HS-5 (cell line): ENCODE measurements at places on chromosomes 6 and 20.
A peak's percentile ranks its signal among the peaks of the same experiment; 100 is the strongest.

- no peak for DNase-seq
These were observed 292.7 kb downstream of the ZFAND3 start for GRCh38 chr6:38112181-38112580.

DNA sequence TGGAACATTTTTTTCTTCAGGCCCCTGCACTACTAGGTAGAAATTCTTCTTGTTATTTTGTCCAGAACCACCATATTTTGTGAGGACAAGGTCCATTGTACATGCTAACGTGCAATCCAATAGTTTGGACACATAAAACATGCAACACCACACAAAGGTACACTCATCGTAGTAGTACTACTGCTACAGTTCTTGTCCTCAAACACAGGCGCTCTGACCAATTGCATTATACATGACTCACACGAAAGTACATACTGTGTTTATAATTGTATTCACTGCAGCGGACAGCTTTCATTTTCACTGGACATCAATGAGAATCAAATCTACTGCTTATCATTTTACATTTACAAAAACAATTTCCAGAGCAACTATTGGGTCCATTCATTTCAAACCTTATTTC is 15.3 kb upstream of the SMLR1 start:
- no peak for DNase-seq

- DNase-seq, result no peak
These were observed 6.1 kb downstream of the UQCC2 start for GRCh38 chr6:33705268-33705885.

- no peak for DNase-seq
These were observed 14.1 kb upstream of the TCFL5 start for GRCh38 chr20:62875419-62876361.

DNA sequence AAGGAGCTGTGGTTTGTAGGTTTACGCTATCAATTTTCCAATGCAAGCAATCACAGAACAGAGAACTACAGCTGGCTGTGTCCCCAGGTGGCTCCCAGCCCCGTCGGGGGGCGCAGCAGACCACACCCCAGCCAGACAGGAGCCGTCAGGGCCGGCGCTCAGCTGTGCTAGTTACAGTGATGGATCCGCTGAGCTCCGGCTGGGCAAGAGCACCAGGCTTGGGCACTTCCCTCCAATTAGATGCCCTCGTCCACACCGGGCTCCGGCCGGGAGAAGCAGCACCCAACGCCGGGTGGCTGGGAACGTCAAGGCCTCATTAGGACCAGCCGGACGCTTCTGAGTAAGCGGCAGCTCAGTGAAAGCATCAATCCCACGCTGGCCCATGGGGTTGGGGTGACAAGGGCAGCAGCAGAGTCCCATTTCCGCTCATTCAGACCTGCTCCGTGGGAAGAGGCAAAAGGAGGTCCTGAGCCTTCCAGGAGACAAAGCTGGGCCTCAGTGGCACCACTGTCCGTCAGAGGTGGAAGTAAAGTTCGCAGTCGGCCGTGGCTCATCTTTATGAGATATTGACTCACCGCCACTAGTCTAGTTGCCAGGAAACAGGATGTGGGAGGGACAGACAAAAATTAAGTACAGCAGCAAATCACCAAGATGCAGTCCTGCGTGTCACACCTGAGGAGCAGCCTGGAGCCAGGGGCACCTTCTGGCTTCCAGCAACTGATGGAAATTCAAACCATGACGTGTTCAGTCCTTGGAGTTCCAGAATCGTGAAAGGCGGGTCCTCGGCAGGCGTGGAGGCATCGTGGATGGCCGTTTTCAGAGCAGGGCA is 164.1 kb downstream of the TAF4 start:
- no peak for DNase-seq

DNA sequence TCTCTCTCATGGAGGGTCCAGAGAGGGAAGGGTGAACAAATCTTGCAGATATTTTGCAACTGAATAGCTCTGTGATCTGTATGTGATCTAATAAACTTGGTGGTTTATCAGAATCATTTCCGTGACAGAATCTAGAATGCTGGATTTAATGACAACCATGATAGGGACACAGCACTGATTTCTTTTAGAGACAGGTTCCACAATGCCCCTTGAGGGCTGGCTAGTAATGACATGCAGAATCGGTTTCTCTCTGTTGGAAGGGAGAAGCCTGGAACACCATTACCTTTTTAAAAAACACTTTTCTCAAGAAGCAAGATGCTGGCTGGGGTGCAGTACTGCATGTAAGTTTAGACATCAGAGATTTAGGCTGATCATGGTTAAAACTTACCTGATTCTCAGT is 313.4 kb downstream of the CDH26 start:
- no peak for DNase-seq

- no peak for DNase-seq
These were observed 12.5 kb downstream of the FAM184A start for GRCh38 chr6:119065955-119066354.

- DNase-seq, result no peak
These were observed 11.0 kb downstream of the SMPDL3A start for GRCh38 chr6:122799916-122800686.

DNA sequence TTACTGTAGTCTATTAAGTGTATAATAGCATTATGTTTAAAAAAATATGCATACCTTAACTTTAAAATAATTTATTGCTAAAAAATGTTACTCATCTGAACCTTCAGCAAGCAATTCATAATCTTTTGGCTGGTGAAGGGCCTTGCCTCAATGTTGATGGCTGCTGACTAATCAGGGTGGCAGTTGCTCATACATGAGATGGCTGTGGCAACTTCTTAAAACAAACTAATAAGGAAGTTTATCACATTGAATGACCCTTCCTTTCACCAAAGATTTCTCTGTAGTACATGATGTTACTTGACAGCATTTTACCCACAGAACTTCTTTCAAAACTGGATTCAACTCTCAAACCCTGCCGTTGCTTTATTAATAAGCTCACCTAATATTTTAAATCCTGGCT is 84.0 kb downstream of the TASP1 start:
- peak; percentile 16 for DNase-seq

- DNase-seq, result peak; percentile 49
These were observed 102.1 kb downstream of the FLRT3 start for GRCh38 chr20:14235355-14235754.

- no peak for DNase-seq
These were observed 114.1 kb downstream of the IYD start for GRCh38 chr6:150482883-150483409.

DNA sequence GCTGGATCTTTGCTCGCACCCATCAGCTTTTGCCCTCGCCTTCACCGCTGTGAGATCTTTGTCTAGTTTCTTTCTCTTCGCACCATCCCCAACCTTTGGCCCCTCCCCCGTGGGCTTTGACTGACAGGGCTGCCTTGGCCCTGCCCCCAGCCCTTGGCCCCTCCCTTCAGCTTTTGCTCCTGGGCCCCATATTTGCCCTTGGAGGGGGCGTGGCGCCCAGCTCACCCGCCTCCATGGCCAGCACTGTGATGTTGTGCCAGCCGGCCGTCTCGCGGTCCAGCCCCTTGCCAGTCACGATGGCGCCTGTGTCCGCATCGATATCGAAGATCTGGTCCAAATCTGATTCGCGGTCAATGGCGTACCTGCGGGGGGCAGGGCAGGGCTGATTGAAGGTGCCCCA is 81.1 kb downstream of the CD40 start:
- no peak for DNase-seq

DNA sequence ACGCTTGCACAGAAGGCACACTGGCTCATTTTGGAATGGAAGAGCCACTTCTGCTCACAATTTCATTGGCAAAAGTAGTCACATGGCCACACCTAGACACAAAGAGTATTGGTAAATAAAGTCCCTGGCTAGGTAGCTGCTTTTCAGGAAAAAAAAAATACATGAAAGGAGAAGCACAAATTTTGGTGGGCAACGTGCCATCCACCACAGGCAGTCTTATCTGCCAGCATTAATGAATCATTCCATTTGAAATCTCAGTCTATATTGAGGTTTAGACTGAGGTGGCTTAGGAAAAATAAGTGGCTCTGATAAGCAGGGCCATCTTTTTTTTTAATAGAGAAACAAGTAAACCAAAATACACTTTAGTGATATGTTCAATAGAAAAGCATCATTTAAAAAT is 44.3 kb downstream of the ADGRB3 start:
- DNase-seq, result no peak

- DNase-seq, result no peak
These were observed 607.3 kb upstream of the CITED2 start for GRCh38 chr6:139981768-139982181.

- DNase-seq, result no peak
These were observed 114.3 kb downstream of the UBE3D start for GRCh38 chr6:82951389-82951788.

DNA sequence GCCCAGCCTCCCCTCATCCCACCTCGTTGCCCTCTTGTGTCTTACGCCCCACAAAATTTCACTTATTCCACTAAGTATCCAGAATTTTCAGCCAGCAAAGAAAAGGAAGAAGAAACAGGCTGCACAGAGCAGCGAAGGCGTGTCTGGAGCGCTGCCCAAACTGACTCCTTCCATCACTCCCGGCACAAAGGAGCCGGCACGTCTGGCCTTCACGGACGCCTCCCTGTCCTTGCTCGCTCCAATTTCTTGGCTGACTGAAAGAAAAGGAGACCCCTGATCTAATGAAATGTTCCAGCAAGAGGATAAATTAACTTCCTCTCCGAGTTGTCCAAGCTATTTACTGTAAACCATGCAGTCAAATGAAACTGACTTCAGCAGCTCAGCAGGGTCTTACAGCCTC is 152.3 kb upstream of the CDH4 start:
- no peak for DNase-seq

DNA sequence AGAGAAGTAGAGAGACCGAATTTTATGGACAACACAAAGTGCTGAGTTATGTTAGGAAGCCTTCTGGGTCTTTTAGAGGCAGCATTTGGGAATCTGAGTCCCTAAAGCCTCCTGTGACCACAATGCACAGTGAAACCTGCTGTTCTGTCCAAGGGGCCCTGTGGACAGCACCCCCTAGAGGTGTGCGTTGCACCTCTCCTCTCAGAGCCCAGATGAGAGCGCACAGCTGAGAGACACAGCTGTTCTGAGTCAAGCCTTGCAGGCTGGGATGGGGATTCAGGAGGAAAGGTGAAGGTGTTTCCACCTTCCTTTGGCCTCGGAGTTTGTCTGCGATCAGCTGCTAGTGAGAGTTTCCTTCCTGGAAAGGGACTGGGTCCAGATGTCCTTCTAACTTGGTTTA is 13.0 kb downstream of the PCK1 start:
- DNase-seq, result no peak

DNA sequence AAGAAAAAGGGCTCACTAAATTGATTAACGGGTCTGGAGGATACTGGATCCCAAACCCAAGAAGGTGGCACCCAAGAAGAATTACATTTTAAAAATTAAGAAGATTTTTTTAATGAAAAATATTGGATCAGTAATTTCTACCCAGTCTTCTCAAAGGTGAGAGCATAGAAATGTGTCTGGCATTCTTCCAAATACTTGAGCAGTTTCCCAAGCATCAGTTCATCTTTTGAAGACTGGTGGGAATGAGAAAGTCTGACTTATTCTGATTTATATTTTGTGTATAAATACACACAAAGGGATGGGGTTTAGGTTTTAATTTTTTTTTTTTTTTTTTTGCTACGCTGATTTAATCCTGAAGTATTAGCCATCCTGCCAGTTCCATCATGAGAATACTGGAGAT is 3.3 kb downstream of the MGME1 start:
- DNase-seq, result no peak
